ENCODE measurements at places on chromosomes 5 and 9.

DNA sequence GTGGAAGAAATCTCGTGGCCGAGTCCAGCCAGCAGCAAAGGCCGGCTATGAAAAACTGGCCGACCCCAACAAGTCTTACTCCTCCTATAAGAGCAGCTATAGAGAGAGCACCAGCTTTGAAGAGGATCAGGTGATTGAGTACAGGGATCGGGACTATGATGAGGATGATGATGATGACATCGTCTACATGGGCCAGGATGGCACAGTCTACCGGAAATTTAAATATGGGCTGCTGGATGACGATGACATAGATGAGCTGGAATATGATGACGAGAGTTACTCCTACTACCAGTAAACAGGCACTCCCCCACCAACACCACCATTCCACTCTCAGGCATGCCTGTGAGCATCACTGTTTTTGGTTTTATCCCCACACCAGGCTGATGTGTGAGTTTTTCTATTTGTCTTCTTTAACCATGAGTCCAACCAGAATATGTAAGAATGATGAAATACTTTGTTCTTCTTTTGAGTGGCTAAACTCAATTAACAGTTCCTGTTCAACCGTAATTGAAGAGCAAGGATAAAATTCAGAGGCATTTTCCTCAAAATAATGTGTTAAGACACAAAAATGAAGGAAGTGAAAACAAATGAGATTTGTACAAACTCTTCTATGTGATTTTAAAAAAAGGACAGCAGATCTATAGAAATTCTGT is 35.5 kb downstream of the RFK start:
- DNase-seq = no peak

GRCh38 chr9:107397076-107398044 is 92.2 kb downstream of the KLF4 start:
- no peak for DNase-seq

GRCh38 chr5:88108490-88109279 is 160.0 kb downstream of the TMEM161B start:
- no peak for DNase-seq

DNA sequence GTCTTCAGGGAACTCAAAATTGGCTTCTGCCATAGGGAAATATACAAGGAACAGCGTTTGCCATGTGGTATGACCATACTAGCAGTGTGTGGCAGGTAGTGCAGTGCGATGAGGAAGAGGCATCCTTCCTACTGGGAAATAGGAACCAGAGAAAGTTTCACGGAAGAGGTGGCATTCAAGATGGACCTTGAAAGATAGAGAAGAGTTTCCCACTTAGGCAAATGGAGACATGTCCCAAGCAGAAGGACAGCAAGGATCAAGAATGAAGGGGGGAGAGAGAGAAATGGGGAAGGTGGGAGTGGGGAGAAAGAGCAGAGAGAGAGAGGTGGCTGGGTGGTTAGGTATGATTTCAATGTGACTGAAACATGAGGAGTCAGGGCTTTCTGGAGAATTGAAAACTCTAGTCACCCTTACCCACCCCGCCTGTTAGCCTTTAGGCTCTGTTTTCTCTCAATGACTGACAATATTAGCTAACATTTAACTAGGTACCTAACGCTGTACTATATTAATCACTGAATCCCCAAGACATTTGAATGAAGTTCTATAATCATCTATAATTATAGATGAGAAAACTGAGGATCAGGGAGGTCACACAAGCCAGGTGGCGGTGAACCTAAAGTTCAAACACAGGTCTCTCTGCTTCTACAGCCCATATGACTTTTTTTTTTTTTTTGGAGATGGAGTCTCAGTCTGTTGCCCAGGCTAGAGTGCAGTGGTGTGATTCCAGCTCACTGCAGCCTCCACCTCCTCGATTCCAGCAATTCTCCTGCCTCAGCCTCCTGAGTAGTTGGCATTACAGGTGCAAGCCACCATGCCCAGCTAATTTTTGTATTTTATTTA is 171.3 kb downstream of the NR3C1 start:
- no peak for DNase-seq

GRCh38 chr5:3612591-3613042 is 17.0 kb downstream of the IRX1 start:
- no peak for DNase-seq

DNA sequence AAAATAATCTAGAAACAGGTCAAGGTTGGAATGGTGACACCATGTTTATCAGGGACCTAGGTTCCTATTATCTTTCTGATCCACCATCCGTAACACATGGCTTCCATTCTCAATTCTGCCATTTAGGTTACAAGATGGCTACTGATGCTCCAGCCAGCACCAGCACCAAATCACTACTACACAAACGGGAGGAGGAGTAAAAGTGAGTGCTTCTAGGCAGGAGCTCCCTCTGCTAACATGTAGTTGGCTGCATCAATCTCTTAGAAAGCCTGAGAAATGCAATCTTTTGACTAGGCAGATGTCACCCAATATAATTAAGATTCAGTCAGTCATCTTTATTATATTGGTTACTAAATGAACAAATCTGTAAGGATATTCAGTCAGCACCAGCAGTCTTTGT is 515.9 kb downstream of the RAB3C start:
- DNase-seq = no peak

- no peak for DNase-seq
These were observed 150.4 kb downstream of the SPOCK1 start for GRCh38 chr5:137348759-137349158.

DNA sequence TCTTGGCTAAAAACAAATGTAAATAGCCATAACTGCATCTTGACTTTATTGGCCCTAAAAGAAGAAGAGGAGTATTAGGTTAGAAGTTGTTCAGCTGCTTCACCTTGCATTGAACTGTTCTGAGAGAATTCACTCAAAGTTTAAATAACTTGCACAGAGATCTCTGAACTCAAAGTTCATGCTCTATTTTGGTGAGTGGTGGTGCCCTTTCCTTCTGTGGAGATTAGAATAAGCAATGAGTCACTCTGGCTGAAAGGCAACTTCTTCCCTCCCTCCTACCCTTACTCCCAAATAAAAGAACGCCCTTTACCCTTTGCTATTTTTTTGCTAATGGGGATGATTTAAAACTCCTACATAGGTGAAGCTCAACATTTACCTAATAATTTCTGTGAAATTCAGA is 48.9 kb downstream of the ERMP1 start:
- no peak for DNase-seq

GRCh38 chr5:53478411-53479044 is 1.9 kb upstream of the FST start:
- DNase-seq = peak; percentile 68

DNA sequence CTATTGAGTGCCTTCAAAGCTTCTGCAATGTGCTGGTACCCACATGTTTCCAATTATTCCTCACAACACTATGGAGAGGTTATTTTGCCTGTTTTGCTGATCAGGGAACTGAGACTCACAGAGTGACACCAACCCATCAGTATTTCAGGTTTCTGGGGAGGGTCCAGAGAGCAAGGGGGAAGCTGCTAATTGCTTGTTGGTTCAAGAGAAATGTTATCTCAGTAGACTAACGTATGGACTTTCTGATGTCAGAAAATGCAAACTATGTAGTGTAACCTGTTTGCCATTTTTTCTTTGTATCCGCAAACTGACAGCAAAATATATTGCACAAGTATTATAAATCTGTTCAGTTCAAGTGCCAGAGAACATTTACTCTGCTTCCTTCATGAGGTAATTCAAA is 108.3 kb upstream of the MSX2 start:
- DNase-seq = no peak

- no peak for DNase-seq
These were observed 11.1 kb downstream of the TRIM14 start for GRCh38 chr9:98107926-98108325.

Data from SHP77 (cell line).